ENCODE measurements at places on chromosomes 13 and 19. TPM values are rescaled to one million over a fixed set of nuclear protein-coding genes. Genes with fewer than 3 reads are reported as not detected.
A peak's percentile ranks its signal among the peaks of the same experiment; 100 is the strongest.

Gene ZNF229
- total RNA-seq = 17.6 TPM

Gene TGFB1
- total RNA-seq = 3.2 TPM

DNA sequence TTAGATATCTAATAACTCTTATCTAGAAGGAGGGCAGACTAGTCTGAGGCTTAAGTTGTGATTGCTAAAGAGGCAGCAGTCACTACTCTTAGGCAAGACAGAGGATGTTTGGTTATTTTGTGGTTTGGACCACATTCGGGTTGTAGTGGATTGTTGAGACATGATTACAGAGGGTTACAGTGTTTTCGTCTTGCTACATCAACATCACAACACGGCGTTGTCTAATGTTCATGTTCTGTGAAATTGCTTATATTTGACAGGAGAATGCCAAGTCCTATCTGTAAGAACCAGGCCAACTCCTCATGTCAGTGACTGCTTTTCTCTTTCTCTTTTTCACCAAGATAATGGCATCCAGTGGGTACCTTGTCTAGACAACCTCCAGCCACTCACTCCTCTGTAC is 16.8 kb upstream of the TM9SF2 start:
- H3K27ac ChIP-seq = no peak overlapping the region
- no peaks in the 10 kb centered on the region for H3K36me3 ChIP-seq
- H3K4me1 ChIP-seq = 0 out of 2 replicates have a peak, but pooled peaks cover 1% of the 10 kb centered on the region
- DNase-seq = peak; percentile 77

DNA sequence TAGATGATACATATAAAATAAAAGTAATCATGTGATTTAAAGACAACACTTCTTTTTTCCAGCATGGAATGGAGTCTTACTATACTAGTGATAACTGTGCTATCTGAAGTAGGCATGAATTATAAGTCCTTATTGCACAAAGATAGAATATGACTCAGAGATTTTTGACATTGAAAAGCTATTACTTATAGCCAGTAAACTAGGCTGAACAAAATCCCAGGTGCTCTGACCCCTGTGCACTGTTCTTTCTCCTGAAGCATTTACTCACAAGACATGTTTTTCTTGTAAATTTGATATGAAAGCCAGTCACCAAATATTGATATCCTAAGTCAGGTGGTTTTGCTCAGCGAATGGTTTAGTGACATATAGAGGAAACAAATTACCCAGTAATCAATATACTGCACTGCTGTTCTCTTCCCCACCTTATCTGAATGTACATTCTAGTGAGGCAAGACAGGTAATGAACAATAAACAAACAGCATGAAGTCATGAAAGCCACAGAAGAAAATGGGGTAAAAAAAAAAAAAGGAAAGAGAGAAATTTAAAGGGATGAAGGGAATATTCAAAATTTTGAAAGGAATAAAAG is 1567.0 kb upstream of the SPRY2 start:
- no peaks in the 10 kb centered on the region for H3K27me3 ChIP-seq
- H3K27ac ChIP-seq = no peak overlapping the region
- no peaks in the 10 kb centered on the region for H3K36me3 ChIP-seq
- no peak for DNase-seq

DNA sequence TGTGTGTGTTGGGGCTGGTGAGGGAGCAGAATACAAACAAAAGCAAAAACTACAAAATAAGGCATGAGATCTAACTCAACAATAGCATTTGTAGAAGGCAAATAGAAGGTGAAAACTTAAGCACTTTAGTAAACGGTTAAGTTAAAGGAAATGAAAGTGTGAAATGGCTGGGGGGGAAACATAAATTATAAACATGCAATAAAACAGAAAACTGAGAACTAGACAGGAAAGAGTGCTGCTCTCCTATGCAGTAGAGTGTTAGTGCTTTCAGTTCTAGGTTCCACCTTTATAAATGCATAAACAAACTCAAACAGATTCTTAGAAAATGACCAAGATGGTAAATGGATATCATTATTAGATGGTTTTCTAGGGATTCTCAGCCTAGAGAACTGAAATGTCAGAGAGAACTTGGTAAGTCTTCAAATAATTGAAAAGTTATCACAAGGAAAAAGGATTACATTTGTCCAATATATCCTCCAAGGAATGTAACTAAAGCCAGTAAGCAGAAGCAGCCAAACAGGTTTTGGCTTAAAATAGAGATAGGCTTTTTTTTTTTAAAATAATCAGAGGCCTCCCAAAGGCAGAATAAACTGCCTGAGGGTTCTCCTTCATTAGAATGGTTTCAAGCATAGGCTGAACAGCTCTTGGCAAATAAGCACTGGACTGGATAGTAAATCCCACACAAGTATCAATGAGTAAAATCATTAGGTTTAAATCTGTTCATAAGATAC is 23.3 kb downstream of the RBM26 start:
- DNase-seq = no peak
- no peak overlapping the region for H3K27ac ChIP-seq
- H3K4me1 ChIP-seq = peaks cover 4% of the 10 kb centered on the region
- peaks cover 4% of the 10 kb centered on the region for H3K36me3 ChIP-seq
- no peaks in the 10 kb centered on the region for H3K27me3 ChIP-seq

GRCh38 chr13:95235974-95236373 is 65.3 kb downstream of the ABCC4 start:
- H3K27ac ChIP-seq = peak overlapping the region; percentile 57
- peaks cover 23% of the 10 kb centered on the region for H3K4me1 ChIP-seq
- no peak overlapping the region for H3K4me3 ChIP-seq
- no peak for DNase-seq
- H3K27me3 ChIP-seq = no peaks in the 10 kb centered on the region
- peaks cover 26% of the 10 kb centered on the region for H3K36me3 ChIP-seq

GRCh38 chr13:84430015-84430414 is 547.7 kb upstream of the SLITRK1 start:
- H3K27me3 ChIP-seq = no peaks in the 10 kb centered on the region
- H3K4me3 ChIP-seq = no peak overlapping the region
- peak; percentile 40 for DNase-seq
- H3K27ac ChIP-seq = no peak overlapping the region

GRCh38 chr19:54390942-54391577 is 24.2 kb upstream of the TTYH1 start:
- no peaks in the 10 kb centered on the region for H3K36me3 ChIP-seq
- peak; percentile 60 for DNase-seq
- no peaks in the 10 kb centered on the region for H3K4me1 ChIP-seq
- no peak overlapping the region for H3K27ac ChIP-seq
- H3K27me3 ChIP-seq = no peaks in the 10 kb centered on the region

DNA sequence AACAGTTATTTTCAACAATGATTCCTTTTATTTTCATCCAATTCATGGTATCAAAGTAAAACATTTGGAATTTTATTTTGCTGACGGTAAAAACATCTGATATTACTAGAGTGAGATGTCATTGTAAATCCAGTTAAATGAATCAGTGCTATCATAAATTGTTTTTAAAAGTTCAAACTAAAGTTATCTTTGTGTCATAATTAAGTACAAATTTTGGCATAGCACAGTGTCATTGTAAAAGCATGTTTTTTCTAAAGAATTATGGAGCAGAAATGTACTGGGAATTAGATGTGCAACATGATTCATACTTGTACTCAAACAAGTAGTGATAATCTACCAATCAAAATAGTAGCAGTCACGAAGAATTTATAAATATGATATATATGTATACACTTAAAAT is 92.8 kb downstream of the FAM216B start:
- H3K4me1 ChIP-seq = no peaks in the 10 kb centered on the region
- H3K27me3 ChIP-seq = no peaks in the 10 kb centered on the region
- H3K36me3 ChIP-seq = no peaks in the 10 kb centered on the region
- no peak overlapping the region for H3K4me3 ChIP-seq
- DNase-seq = no peak
- H3K27ac ChIP-seq = no peak overlapping the region

- peak; percentile 7 for DNase-seq
- peak overlapping the region; percentile 90 for H3K27ac ChIP-seq
- H3K4me1 ChIP-seq = peaks cover 4% of the 10 kb centered on the region
- H3K36me3 ChIP-seq = no peaks in the 10 kb centered on the region
Observed at GRCh38 chr13:46295491-46296114, 83.9 kb downstream of the LRRC63 start.

DNA sequence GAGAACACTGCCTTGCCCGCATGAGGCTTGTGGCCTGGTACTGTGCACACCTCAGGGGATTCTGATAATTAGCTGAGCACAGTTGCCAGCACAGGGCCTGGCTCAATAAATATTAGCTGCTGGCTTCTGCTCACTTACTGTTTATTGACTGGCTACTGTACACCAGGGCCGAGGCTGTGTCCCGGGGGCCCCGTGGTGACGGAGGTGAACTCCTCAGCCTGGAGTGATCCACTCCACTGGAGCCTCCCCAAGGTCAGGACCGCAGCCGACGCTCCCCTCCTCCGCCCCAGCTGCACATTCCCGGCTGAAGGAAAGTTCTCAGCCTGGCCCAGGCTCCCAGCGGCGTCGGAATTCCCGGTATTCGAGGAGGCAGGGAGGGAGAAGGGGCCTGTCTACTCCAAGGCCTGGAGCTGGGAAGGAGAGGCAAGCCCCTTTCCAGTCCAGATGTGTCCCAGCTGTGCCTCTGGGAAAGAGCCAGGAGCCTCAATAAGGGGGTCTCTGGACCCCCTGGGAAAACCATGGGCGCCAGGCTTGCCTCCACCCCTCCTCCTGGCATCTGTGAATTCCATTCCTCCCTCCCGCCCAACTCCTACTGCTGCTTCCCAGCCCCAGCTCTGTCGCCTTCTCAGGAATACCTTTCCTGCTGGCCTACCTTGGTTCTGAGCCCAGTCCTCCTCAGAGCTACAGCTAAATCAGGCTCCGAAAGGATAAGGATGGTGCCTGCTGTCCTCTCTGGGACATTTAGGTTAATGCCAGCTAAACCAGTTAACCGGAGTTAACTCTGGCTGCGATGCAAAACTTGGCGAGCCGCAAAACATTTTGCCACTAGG is 7.3 kb downstream of the RPS16 start:
- peaks cover 19% of the 10 kb centered on the region for H3K4me1 ChIP-seq
- no peak overlapping the region for H3K4me3 ChIP-seq
- peak; percentile 96 for DNase-seq
- H3K36me3 ChIP-seq = peaks cover 35% of the 10 kb centered on the region
- H3K27ac ChIP-seq = peak overlapping the region; percentile 94
- H3K27me3 ChIP-seq = no peaks in the 10 kb centered on the region

Measured in IMR-90 (cell line).